ENCODE measurements at places on chromosomes 7 and 10. TPM values are rescaled to one million over a fixed set of nuclear protein-coding genes. Genes with fewer than 3 reads are reported as not detected.

DNA sequence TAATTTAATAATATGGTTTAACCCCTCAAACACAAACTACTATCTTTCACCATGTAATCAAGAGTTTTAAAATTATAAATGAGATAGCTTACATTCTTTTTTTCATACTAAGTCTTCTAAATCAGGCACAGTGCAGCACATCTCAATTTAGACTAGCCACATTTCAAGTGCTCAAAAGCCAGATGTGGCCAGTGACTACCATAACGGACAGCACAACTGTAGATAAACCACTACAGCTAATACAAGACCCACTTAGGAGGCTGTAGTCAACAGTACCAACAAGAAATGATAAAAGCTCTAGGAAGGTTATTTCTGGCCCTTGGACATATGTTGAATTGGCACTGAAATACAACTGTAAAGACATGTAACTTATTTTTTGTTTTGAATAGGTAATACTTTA, 65.3 kb downstream of the JAZF1 start:
- DNase-seq: no peak

DNA sequence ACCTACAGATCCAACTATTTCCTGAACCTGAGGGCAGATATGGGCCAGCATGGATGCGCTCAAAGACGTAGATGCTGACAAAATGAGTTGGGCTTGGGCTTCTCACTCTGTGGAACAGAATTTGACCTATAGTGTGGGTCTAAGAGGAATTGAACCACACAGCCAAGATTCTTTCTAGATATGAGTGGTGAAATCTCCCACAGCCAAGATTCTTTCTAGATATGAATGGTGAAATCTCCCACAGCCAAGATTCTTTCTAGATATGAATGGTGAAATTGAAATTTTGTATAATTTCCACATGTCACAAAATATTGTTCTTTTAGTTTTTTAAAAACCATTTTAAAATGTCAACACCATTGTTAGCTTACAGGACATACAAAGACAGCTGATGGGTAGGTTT, 215.4 kb upstream of the LRGUK start:
- DNase-seq: no peak

- DNase-seq: no peak
Measured at GRCh38 chr7:122543891-122544290, 155.0 kb downstream of the RNF133 start.

- no peak for DNase-seq
Measured at GRCh38 chr7:157278167-157278790, 58.5 kb upstream of the DNAJB6 start.

DNA sequence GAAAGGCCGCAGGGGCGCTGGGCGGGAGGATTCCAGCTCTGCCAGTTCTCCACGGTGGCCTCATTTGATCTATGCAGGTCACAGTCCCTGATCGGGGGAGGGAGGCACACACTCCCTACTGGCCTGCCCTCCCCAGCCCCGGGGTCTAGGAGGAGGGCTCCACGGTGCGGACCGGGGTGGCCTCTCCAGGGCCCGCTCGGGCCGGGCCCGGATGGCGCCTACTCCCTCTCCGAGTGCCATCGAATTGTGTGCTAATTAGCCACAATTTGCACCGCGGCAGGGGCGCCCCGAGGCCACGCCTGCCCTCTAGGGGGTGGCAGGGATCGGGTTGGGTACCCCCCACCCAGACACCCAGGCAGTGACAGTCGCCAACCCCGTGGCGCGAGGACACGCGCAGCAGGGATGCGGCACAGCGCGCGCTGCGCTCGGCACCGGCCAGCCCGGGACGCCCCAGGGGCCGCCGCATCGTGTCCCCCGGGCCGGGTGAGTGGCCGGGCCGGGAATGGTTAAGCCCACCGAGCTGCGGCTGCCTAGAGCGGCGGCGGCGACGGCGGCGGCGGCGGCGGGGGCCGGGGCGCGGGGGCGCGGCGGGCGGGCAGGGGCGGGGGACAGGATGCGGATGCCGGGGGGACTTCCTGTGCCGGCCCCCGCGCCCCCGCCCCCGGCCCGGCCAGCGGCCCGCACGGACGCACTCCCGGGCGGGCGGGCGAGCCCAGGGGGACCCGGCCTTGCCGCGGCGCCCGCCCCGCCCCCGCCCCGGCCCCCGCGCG, at the start of gene ZNF853:
Gene ZNF853, plus strand, starts transcription at position 658 of the 770 bp plus-strand sequence. CDS start 565 bp downstream, outside the sequence.
- no peak for DNase-seq

- no peak for DNase-seq
Measured at GRCh38 chr10:55495555-55495954, 694.5 kb upstream of the PCDH15 start.

DNA sequence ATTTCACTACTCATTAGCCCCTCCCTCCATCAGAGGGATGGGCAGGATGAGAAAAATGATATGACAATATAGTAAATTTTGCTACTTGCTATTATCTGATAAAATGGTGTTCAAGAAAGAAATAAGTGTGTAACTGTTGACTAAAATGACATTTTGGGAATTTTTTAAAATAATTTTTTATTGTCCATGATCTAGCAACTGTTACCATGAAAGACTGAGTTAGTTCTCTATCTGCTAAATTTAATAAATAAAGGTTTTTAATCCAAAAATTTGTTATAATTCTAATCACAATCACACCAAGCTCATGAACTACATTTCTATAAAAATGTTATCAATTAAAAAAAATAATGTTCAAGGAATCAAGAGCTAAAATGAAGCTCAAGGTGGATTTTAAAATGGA, 28.7 kb upstream of the EPC1 start:
- DNase-seq: no peak

DNA sequence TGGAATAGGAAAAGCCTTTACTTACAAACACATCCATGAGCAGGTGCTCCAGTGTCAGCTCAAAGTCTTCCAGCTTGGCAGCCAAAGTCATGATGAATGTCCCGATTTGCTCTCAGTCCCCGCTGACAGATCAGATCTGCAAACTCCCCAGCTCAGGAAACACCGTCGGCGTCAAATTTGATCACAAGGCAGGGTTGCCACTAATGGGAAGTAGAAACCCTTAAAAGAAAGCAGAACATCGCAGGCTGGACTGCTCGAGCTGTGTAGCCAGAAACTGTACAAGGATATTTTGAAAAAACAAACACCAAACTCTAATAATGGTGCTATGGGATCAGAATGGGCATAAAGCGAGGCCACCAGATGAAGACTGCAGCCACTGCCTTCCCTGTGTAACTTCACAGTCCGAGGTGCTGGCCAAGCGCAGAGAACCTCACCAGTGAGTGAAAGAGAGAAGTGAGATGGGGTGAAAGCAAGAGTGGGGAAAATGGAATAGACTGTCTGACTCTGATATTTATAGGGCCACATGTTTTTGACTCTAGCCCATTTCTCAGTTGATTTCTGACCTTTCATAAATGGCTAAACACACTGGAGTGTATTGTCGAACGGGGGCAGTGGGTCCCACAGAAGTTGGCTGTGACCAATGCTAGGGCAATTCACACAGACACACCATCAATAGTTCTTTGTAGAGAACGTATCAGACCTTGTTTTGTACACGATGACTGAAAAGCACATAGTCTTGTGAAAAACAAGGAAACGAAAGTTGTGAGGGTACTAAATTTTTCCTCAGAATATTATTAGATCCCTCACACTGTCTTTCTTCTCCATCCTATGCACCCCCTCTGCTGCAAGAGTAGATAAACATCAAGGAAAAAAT, 306.2 kb downstream of the FRMD4A start:
- DNase-seq: no peak

DNA sequence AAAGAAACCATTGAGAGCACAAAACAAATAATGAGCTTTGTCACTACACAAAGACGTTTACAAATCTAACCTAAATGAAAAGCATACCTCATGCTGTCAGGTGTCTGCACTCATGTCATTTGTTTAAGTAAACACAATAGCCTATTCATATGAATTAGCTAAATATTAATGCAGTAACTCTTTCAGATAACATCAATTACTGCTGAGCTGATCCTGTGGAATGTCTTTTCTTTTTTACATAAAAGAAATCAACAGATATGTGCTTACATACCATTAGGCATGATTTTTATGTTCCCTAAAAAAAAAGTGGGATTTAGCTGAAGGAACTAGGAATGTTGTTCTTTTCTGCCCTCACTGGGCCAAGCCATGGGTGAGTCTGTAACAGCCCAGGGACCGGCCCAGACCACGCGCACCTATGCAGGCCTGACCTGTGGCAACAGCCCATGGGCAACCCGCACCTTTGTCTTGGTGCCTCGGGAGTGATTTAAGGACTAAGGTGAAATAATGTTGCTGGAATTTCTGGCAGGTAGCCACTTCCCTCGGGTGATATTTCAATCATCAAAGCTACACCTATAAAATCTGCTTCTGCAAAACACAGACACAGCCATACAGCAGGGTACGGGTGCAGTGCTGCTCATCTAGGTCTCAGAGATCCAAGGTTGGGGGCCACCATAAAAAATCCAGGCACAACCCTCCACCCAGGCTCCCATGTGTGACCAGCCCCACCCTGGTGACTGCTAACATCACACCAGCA, 44.6 kb downstream of the FGFR2 start:
- DNase-seq: peak; percentile 28

- DNase-seq: no peak
Measured at GRCh38 chr7:93284908-93285307, 52.7 kb downstream of the VPS50 start.

GRCh38 chr10:113620511-113620910, 43.3 kb downstream of the NRAP start:
- DNase-seq: no peak

- DNase-seq: no peak
Measured at GRCh38 chr7:33836797-33837355, 68.5 kb upstream of the BMPER start.

DNA sequence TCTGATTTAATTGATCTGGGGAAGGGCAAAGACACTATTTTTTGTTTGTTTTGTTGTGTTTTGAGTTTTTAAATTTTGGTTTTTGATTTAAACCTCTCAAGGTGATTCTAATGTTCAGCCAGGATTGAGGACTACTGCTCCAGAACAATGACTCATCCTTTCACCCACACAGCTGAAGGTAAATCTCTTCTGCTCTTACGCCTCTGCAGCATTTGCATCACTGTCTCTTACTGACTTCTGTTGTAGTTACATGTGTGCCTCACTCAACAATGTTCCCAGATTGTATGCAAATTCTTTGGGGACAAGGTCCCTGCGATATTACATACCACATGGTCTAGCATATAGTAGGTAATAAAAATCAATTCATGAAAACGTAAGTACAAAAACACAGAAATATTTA, 467.5 kb upstream of the LRRN3 start:
- DNase-seq: no peak

Gene UBE2D4
- total RNA-seq: 9.9 TPM

Gene COBL
- 3.8 TPM for total RNA-seq
